Kidney capillary endothelial cell (primary cell): ENCODE measurements at places on chromosomes 13 and 19.

DNA sequence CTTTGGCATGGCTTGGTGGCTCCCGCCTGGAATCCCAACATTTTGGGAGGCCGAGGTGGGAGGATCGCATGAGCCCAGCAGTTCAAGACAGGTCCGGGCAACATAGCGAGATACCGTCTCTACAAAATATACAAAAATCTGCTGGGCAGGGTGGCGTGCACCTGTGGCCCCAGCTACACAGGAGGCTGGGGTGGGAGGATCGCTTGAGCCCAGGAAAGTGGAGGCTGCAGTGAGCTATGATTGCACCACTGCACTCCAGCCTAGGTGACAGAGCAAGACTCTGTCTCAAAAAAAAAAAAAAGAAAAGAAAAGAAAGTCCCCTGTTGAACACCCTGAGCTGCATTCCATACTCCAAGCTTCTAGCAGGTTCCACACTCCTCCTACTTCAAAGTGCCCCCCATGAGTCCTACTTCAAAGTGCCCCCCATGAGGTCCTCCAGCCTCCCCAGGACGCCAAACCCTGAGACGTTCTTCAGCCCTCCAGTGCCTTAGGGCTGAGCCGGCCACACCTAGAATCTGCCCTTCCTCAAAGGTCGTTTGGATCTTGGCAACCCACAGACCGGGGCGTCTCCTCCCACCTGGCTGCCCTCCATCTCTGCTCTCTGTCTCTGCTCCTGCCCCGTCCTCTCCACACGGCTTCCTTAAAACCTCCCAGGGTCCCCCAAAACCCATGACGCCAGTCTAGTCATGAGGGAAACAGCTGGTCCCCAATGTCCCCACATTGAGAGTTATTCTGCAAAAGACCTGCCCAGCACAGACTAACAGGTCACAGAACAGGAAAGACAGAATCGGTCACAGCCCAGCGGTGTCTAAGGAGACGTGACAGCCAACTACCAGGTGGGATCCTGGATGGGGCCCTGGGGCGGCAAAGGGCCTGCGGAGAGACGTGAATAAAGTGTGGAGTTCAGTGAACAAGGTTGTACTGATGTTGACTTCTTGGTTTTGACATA lies 4.8 kb downstream of the TJP3 start:
- no peak for DNase-seq

DNA sequence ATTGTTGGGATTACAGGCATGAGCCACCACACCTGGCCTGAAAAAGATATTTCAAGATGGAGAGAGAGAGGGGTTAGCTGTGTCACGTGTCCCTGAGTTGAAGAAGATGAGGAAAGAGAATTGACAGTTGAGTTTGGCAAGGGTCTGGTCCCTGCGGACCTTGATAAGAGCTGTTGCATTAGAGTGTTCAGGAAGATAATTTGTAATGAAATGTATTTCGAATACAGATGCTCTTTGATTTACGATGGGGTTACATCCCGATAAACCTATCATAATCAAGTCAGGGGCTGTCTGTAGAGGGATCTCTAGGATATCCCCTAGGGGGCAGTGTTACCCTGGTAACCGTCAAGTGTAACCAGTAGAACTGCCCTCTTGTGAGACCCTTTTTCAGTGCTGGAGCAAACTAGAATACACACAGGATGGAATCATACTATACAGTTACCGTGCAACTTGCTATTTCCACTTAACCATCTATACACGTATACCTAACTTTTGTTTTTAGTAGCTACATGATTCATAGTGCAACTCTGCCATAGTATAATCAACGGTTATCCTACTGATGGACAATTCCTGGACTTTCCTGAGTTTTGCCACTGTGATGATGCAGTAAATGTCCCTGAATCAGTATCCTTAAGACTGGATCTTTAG lies 1.5 kb upstream of the ELOF1 start:
- peak; percentile 74 for DNase-seq

DNA sequence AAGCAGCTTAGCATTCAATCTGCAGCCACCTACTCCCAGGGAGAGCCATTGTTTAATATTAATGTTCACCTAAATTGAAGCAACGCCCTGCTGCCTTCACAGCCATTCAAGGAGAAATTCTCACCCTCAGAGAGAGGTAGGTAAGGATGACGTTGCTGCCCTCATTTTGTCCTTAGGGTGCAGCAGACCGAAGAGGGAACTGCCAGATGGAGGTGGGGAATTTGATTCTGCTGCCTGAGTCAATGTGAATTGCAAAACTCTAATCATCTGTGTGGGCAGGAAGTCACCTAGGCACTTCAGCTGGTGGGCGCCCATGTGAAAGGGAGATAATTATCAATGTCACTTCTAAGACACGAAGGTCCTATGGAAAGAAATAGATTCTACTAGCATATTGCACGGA lies 503.4 kb downstream of the TBC1D4 start:
- no peak for DNase-seq

DNA sequence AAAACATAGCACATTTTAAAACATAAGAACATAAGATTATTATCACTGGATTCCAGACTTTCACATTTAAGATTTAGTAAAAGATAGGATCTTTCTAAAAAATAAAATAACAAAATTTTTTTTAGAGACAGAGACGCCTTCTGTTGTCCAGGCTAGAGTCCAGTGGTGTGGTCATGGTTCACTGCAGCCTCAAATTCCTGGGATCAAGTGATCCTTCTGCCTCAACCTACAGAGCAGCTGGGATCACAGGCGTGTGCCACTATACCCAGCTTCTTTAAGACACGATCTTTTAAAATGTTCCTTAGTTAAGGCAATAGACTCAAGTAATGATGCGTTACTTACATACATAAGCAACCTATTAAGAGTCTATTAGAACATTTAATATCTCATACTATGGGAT lies 32.7 kb downstream of the ALG5 start:
- no peak for DNase-seq

DNA sequence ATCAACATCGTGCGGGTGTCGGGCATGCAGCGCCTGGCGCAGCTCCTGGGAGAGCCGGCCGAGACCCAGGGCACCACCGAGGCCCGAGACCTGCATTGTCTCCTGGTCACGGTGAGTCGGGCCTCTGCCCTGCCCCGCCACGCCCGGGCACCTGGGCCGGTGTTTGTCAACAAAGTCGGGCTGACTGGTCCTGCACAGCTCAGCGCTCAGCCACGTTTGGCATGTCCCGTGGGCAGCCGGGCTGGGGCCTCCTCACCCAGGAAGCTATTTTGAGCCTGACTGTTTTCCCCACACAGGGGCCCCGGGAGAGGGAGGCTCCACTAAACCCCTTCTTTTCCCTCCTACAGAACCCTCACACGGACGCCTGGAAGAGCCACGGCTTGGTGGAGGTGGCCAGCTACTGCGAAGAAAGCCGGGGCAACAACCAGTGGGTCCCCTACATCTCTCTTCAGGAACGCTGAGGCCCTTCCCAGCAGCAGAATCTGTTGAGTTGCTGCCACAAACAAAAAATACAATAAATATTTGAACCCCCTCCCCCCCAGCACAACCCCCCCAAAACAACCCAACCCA lies 1.3 kb downstream of the GADD45B start:
- no peak for DNase-seq

- DNase-seq = no peak
Observed at GRCh38 chr19:34589730-34590129, 87.2 kb downstream of the SCGB2B2 start.

GRCh38 chr19:6198896-6199239 lies 63.4 kb downstream of the ACSBG2 start:
- no peak for DNase-seq

- no peak for DNase-seq
Observed at GRCh38 chr19:7874076-7874896, at the start of gene PRR36. TSS of gene PRR36 (minus strand) at chr19:7874390. CDS start at chr19:7873689, 701 bp downstream.

- no peak for DNase-seq
Observed at GRCh38 chr13:110811771-110812120, 98.2 kb downstream of the ING1 start.

DNA sequence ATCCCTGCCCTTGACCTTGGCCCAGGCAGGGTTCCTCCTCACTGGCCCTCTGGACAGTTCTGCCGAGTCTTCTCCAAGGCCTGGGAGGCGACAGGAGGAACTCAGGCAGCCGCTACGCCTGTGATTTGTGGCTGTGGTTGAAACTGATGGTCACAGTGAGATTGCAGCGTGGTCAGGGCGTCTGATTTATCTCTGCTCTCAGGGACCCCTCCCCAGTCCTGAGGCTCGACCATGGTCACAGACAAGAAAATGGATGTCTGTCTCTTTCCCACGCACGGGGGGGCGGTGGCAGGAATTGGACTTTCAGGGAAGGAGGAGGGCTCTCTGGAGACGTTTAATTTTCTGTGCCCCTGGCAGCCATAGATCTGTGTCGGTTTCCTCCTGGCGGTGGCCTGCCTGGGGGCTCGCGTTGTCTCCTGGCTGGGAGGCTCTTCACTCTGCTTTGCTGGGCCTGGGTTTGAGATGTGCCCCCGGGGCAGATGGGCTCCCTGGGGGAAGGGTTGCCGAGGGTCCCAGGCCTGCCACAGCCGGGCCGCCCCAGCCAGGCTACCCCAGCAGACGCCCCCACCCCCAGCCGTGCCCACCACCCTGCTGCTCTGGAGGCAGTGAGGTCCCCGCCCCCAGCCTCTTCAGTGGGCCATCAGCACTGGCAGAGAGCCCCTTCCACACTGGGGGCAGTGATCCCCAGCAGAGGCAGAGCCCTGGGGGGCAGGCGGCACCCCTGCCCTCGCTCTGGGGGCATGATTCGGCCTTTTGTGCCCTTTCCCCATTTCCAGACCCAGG lies 167.4 kb downstream of the KDM4B start:
- DNase-seq = no peak

DNA sequence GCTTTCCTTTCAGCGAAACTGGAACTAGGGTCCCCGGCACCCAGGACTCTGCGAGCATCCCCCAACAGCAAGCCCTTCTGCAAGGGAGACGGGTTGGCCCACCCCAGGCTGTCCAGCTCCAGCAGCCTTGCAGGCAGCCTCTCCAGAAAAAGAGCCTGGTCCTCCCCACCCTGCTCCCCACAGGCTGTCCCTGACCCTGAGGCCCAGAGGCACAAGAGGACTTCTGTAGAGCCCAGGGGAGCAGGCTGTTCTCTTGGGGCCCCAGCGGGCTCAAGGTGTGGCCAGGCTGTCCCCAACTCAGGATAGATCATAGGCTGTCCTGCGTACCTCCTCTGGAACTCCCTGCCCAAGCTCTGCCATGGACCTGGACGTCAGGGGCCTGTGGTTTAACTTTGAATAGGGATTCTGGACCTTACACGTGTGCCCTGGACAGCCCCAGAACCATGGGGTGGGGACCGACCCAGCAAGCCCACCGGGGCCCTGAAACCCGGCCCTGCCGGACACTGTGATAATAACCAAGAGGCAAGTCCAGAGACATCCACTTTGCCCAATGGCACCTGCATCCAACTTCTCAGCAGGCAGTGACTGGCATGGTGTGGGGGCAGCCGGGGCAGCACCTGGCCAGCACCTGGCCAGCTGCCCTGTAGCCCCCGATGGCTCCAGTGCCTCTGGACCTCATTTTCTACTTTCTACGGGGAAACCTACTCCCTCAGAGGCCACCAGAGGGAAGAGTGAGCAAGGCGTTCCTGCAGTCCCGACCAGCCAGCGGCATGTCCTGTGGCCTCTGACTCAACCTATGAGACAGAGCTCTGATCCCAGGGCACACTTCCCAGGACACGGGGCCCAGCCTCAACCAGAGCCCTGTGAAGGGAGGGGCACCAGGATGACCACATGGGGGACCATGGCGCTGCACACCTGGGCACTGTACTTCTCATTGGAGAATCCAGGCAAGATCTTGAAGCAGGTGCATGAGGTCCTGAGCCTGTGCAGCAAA lies 50.9 kb upstream of the TPM4 start:
- DNase-seq = peak; percentile 56

GRCh38 chr13:64810750-64811149 lies 2419.4 kb downstream of the PCDH9 start:
- peak; percentile 72 for DNase-seq

DNA sequence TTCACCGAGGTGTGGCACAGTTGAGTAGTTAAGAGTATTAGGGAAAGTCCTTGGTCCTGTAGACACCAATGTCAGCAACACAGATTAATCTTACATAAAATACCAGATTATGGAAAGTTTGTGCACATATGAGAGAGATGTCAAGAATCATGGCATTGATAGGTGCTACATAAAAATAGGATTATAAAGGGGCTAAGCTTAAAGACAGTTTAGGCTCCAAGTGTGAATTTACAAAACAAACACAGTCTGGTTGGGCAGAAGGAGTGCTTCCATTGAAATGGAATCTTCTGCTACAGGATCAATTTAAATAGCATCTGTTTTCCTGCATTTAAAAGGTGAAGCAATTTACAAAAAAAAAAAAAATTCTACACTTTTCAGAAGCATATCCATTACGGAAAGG lies 292.9 kb downstream of the DNAJC15 start:
- no peak for DNase-seq

DNA sequence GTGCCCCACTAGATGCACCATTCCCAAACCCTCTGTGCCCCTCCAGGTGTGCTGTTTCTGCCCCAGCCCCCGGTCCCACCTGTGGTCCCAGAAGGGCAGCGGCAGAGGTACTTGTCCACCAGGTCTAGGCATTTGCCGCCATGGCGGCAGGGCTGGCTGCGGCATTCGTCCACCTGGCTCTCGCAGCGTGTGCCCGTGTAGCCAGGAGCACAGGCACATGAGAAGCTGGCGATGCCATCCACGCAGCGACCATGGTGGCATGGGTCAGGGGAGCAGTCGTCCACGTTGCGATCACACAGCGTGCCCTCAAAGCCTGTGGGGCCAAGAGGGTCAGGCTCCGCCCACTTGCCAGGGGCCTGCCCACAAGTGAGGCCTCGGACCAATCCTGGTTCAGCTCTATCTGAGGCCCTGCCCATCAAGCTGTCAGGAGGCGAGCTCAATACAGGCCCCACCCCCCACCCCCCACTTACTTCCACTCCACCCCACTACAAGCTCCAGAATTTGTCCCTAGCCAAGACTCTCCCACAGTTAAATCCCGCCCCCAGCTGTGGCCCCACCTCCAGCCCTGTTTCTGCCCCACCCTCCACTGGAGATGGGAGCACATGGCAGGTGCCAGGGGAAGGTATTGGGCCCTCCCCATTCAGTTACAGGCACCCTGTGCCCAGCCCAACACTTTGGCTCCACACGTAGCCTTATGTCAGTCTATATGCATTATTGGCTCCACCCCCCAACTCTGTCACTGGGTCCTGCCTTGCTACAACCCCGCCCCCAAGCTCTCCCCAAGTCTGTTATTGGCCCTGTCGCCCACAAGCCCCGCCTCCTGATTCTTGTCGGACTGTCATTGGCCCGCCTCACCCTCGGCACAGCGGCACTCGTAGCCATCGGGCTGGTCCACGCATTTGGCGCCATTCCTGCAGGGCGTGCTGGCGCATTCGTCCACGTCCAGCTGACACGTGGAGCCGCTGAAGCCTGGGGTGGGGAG lies 13.5 kb downstream of the NOTCH3 start:
- no peak for DNase-seq

DNA sequence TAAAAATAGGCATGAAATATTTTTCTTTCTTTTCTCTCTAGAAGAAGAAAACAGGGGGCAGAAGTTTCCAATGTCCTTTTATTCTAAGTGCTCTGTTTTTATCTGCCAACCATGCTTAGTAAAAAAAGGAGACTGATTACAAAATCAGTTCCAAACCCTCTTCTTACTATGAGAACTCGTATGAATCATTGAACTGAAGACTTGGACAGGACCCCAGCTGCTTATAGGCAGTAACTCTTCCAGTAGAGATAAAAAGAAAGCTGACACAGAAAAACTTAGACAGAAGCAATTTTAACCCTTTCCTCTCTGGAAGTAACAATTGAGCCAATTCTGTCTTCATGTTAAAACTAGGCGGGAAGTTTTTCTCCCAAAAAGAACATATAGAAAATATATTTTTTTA lies 24.5 kb upstream of the FREM2 start:
- no peak for DNase-seq
